ENCODE measurements at places on chromosomes 12 and 14.

- DNase-seq, result no peak
These were observed 7.9 kb downstream of the MAPK1IP1L start for GRCh38 chr14:55059333-55059732.

- DNase-seq, result no peak
These were observed 113.6 kb upstream of the BTG1 start for GRCh38 chr12:92259291-92259690.

GRCh38 chr12:31000751-31001150 is 72.9 kb upstream of the DDX11 start:
- no peak for DNase-seq

- no peak for DNase-seq
These were observed 143.7 kb upstream of the DCN start for GRCh38 chr12:91326058-91327027.

GRCh38 chr12:78568321-78569020 is 296.1 kb upstream of the SYT1 start:
- no peak for DNase-seq

GRCh38 chr12:79689477-79690141 is 1.2 kb downstream of the PAWR start:
- no peak for DNase-seq

GRCh38 chr14:77148510-77149231 is 7.1 kb upstream of the ZDHHC22 start:
- DNase-seq, result no peak

- no peak for DNase-seq
These were observed 198.7 kb upstream of the RASSF8 start for GRCh38 chr12:25759752-25760151.

DNA sequence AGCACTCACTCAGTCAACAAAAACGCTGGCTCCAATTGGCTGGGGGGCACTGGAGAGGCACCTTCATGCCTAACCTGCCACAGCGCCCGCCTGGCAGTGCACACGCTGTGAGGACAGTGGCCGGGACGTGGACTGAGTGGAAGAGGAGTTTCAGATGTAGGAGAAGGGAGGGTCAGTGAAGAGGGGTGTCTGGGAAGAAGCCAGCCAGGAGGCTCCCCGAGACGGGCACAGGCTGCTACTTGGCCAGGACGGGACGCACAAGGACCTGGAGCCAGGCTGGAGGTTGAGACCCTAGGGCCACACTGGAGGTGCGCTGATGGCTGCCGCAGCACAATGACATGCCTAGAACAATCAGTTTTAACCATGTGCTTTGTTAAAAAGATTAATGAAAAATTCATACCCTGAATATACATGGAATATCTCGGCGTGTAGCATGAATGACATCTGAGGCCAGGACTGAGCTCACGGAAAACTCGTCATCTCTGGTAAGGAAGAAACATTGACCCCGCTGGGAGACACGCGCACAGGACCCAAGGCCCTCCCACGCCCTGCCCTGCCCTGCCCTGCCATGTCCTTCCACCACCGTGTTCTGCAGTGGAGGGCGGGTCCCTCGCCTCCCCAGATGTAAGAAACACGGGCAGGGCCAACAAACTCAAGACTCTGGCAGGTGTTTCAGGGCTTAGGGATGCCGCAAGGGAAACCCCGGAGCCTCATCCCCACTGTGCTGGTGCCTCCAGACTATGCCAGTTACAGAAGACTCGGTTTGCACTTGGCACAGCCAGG is 25.0 kb downstream of the AMN start:
- no peak for DNase-seq

GRCh38 chr12:15928870-15929571 is 17.9 kb downstream of the DERA start:
- DNase-seq, result no peak

GRCh38 chr12:22101749-22102243 is 55.8 kb downstream of the CMAS start:
- no peak for DNase-seq

DNA sequence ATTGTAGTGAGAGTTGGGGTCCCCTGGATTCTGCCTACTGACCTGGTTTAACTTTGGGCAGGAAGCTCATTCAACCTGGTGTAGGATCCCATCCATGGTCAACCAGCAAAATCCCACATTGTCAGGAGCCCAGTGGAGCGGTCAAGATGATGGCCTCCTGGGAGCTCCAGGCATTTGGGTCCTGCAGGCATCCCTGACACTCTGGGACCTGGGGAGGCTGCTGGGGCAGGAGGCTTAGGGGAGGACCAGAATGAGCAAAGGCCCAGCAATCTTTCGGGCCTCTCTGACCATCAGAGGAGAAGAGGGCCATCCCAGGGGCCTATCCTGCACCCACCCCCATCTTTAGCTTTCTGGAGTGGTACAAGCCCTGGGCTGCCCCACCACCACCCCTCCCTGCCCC is 104.0 kb downstream of the PRMT8 start:
- no peak for DNase-seq

GRCh38 chr12:18457362-18457761 is 196.0 kb downstream of the PIK3C2G start:
- no peak for DNase-seq

- DNase-seq, result no peak
These were observed 52.5 kb downstream of the BEGAIN start for GRCh38 chr14:100534528-100535286.

GRCh38 chr14:55274751-55275150 is 3.5 kb downstream of the FBXO34 start:
- no peak for DNase-seq

GRCh38 chr12:47745485-47746041 is 13.1 kb downstream of the RAPGEF3 start:
- no peak for DNase-seq

GRCh38 chr14:100065942-100066574 is 836 bp downstream of the EVL start:
- peak; percentile 88 for DNase-seq

DNA sequence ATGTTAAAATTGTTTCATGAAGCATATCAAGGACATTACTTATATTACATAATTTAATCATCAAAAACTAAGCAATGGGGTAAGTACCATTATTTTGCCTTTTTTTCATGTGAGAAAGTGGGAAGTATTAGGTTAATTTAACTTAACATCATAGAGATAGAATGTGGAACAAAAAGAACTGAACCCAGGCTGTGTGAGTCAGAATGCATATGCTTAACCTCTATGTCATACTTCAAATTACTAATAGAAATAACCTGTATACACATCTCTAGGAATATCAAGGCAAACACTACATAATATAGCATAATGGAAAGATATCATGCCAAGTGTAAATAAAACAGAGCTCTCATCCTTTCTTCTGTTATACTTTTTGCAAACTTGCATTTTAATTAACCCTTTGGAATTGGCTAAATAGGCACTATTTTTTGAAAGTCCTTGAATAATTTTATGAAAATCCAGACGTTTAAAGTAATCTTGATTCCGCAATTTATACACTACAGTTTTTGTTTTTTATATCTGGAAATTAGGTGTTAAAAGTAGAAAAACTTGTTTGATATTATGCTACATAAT is 777.7 kb downstream of the SLC6A15 start:
- no peak for DNase-seq

- no peak for DNase-seq
These were observed 56.7 kb downstream of the ADIPOR2 start for GRCh38 chr12:1747609-1748008.

GRCh38 chr12:75702477-75703093 is 191.2 kb upstream of the KRR1 start:
- DNase-seq, result peak; percentile 6

GRCh38 chr12:32248441-32249140 is 141.9 kb downstream of the BICD1 start:
- no peak for DNase-seq

DNA sequence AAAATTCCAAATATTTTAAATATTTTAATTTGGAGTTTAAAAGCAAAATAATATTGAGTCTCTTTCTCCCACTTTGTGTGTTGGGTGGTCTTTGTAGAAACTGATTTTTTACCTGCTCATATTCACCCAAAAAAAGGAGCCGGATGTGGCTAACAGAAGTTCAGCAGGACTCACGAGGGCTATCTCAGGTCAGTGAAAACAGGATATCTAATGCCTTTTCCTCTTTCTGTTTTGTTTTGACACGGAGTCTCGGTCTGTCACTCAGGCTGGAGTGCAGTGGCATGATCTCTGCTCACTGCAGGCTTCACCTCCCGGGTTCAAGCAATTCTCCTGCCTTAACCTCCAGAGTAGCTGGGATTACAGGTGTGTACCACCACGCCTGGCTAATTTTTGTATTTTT is 30.8 kb downstream of the COA8 start:
- peak; percentile 14 for DNase-seq

DNA sequence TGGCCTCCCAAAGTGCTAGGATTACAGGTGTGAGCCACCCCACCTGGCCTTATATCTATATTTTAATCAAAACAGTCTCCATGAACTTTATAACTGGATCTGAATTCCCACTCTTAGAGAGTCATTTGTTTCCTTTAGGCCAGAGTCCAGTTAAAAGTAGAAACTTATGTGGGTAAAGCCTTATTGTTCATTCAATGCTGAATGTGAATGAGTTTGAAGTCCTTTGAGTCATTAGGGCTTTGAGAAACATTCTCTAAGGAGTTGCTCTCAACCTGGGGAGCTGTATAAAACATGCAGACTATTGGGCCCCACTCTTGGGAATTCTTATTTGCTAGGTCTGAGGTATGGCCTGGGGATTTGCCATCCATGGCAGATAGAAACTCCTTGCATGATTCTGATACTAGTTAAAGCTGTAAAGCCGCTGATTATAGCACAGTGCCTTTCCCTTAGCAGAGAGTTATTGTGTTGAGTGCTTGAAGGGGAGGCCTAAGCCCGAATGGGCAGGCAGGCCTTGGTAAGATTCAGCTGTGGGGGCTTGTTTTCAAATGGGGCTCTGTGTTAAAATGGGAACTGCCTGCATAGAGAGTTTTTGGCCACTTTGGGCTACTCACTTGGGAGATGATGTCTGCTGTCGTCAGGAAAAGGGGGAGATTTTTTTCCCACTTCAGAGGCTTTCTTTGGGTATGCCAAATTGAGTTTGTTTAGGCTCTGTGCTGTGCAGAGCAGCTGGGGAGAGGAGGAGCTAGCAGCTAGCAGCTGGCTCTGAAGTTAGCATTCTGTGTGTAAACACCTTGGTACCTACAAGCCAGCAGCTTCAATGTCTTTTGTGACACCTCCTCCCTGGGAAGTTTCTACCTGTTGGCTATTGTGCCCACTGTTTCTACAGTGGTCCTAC is 117.5 kb downstream of the DACT1 start:
- no peak for DNase-seq

DNA sequence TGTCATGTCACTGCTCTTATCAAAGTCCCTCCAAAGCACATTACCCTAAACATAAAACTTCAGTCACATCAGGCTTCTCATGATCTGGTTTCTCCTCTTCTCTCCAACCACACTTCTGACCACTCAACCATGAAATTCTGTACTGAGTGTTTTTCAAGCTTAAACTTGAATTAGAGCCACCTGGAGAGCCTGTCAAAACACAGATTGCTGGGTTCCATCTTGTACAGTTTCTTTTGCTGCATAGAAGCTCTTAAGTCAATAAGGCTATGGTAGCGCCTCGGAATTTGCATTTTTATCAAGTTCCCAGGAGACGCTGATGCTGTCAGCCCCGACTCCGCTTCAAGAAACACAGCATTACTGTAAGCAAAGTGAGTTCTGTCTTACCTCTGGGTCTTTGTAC is 16.4 kb upstream of the SRRM4 start:
- no peak for DNase-seq

- peak; percentile 30 for DNase-seq
These were observed 4.2 kb upstream of the AMN1 start for GRCh38 chr12:31732926-31733548.

GRCh38 chr14:100729982-100730381 is 3.3 kb downstream of the DLK1 start:
- DNase-seq, result no peak

DNA sequence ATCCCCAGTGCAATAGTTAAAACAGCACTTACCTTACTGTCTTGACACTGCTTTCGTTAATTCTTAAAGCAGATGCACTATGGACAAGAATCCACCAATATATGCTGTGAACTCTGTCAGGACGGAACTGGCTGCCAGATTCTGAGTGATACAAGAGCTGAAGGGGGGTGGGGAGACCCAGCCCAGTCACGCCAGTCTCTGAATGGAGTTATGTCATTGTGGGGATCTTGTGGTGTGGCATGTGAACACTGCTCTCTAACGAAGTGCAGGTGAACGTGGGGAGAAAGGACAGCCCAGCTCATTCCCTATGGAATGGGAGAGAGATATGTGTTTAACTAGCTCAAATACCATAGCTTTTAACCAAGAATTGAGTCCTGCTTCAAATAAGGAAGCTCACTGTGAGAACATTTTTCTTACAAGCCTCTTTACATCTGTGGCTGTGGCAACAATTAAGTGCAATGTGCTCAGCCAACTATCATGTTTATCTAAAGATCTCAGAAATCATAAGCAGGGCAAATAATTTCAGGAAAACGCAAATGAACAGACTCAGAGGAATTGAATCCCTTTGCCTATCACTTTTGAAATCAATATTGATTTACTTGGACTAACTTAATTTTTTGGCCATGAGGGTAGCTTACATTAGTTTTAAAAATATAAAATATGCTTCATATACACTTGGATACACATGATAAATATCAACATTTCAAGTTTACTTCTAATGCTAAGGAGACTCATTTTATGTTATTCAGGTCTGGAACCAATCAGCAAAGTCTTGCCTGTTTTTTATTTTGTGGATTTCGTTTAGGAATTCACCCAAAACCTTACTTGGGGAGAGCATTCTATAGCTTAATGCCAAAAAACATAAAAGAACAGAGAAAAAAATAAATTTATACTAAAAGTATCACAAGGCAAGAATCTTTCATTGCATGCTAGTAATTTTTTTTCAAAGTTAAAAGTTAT is at the start of gene LUM:
Gene LUM (minus strand): TSS at position 129 of the 960 bp plus-strand sequence. CDS start 2,515 bp downstream, outside the sequence.
- DNase-seq, result no peak

- DNase-seq, result peak; percentile 55
These were observed 97.3 kb downstream of the ESR2 start for GRCh38 chr14:64196814-64197411.

- DNase-seq, result no peak
These were observed 2.7 kb downstream of the PPP4R4 start for GRCh38 chr14:94176808-94177207.

GRCh38 chr12:113169697-113170096 is 15.6 kb downstream of the DDX54 start:
- no peak for DNase-seq

DNA sequence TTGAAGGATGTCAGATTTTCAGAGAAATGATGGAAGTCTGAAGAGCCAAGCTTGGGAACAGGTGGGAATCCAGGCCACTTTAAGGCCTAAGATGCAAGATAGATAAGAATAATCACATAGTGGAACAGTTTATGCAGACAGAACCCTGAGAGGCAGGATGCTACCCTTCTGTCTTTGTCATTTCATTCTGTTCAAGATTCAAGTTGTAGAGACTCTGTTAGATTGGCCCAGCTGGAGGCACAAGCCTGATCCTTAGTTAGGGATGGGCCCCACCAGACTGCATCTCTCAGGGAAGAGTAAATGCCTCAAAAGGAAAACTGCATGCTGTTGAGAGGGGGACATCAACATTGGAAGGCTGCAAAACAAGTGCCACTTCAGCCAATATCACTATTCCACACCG is 287.0 kb downstream of the PCNX1 start:
- no peak for DNase-seq

- DNase-seq, result no peak
These were observed 68.8 kb upstream of the RTL1 start for GRCh38 chr14:100972118-100972897.
